ENCODE measurements at places on chromosomes 3 and 15.
A peak's percentile ranks its signal among the peaks of the same experiment; 100 is the strongest.

DNA sequence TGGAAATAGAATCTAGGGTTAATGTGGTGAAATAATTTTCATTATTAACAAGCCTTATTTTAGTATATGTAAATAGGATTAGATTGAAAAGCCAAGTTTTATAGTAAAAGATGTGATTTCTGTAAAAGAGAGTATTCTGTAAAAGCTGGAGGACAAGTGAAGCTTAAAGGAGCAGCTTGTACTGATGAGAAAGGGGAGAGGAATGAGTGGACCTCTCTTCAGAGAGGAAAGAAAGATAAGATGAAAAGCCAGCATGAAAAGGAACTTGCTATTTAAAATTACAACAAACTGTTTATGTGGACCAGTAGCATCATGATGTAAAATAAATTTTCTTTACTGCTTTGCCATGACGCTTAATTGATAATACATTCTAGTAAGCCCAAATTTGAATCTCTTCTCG is 18.5 kb downstream of the ALCAM start:
- DNase-seq: no peak

- DNase-seq: no peak
Measured at GRCh38 chr15:52262364-52262763, 33.2 kb downstream of the MYO5C start.

DNA sequence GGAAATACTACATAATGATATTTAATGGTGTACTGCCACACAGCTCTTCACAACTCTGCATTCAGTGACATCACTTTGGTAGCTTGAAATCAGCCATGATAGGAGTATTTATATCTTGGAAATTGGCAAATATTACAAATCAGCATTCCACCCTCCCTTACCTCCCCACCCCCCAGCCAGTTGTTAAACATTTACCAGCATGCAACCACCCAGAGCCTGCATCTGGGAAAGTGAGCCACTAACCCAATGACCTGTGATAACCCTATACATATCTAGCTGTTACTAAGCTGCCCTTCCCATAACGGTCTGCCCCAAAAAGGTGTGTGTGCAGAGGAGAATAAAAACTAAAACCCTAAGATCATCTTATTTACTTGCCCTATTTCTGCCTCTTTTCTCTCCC is 44.6 kb upstream of the SATB1 start:
- no peak for DNase-seq

- DNase-seq: no peak
Measured at GRCh38 chr3:107430996-107431245, 53.7 kb downstream of the CCDC54 start.

- DNase-seq: no peak
Measured at GRCh38 chr3:128503164-128503651, 10.2 kb upstream of the GATA2 start.

- DNase-seq: peak; percentile 94
Measured at GRCh38 chr3:133661454-133662277, at the start of gene TOPBP1. TSS of gene TOPBP1 (minus strand) at chr3:133661941. CDS start at chr3:133661127, 814 bp downstream.

DNA sequence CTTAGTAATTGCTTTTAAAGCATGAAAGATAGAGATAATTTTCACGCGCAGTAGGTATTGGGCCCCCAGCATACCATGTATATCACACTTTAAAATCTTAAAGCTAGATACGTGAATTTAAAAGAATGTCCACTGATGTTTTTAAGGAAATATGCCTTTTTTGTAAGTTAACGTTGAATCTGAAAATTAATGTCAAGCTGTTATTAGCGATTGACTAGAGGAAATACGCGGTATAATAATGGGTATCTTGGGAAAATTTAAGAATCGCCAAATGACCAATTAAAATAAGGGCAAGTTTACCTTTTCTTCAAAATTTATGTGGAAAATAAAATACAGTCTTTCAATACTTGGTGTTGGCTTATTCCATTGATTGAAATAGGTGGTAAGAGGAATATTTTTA is 13.3 kb upstream of the CHD2 start:
- no peak for DNase-seq

DNA sequence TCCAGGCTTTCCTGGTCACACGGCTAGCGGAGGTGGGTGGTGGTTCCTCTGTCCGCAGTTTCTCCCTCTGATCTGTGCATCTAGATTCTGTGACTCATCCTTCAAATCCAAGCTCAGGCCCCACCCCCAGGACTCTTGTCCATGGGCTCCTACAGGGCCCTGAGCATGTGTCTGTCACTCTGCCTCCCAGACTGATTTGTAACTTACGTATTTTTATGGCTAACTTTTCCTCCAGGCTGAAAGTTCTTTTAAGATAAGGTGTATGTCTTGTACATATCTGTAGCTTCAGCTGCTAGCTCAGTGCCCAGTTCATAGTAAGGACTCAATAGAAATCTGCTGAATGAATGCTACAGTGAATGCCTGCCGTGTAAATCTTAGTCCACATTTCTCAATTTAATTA is 8.0 kb downstream of the ESYT3 start:
- no peak for DNase-seq

DNA sequence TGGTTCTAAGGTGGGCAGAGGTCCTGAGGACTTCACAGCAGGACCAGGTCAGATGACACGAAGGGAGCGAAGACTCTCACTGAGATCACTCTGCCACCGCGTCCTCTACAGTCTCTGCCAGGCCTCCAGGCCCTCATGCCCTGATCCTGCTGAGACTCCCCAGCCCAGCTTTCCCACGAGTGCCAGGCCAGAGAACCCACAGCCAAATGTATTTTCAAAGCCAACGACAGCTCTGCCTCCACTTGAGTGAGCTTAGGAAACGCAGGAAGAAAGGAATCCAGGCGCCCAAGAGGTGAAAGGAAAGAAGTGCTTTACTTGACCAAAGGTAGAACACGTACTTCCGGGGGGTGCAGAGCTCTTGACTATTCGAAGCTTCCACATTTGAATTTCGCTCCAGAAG is 275.0 kb downstream of the XXYLT1 start:
- DNase-seq: no peak

DNA sequence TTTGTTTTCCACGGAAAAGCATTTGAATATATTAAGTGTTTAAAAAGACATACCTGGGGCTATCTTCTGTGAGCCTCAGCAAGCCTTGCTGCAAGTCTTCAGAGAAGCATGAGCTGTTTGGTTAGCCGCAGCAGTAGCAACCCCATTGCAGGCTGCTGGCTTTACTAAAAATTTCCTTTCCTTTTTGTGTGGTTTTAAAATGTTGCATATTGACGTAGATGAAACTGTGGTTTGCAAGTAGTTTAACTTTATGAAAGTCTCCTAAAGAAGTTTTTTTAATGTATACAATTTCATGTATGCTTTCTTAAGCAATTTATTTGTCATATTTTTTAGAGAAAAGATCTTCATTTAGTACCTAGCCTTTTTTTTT is at the start of gene GPR171:
GPR171 (minus strand) TSS at position 166 of the 370 bp plus-strand sequence. CDS start 3,830 bp downstream, outside the sequence.
- peak; percentile 45 for DNase-seq

- no peak for DNase-seq
Measured at GRCh38 chr15:41169781-41170180, 53.7 kb upstream of the INO80 start.

- no peak for DNase-seq
Measured at GRCh38 chr15:80003934-80004472, 33.0 kb upstream of the BCL2A1 start.

- no peak for DNase-seq
Measured at GRCh38 chr3:30083315-30083714, 523.1 kb upstream of the TGFBR2 start.

GRCh38 chr15:91922646-91923547 is 69.4 kb downstream of the SLCO3A1 start:
- no peak for DNase-seq

DNA sequence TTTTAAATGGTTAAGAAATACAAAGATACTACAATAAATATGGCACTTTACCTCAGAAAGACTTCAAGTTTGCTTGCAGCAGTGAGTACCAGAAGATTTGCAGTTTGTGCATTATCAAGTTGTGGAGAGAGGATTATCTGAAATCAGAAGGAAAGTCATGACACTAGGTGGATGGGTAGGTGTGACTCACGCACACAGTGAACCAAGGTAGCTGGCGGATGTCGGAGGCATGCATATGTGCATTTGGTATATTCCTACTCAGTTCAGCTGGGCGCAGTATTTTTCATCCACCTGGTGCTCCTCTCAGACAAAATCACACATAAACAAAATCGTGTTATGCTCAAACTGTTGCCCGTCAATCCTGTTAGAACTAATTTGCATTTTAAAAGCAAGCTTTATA is 351.0 kb downstream of the IGSF11 start:
- DNase-seq: no peak

GRCh38 chr15:90031231-90031791 is 30.2 kb downstream of the ZNF710 start:
- DNase-seq: peak; percentile 84

Measured in GM13976 (cell line).